ENCODE measurements at places on chromosomes 1 and 21.

DNA sequence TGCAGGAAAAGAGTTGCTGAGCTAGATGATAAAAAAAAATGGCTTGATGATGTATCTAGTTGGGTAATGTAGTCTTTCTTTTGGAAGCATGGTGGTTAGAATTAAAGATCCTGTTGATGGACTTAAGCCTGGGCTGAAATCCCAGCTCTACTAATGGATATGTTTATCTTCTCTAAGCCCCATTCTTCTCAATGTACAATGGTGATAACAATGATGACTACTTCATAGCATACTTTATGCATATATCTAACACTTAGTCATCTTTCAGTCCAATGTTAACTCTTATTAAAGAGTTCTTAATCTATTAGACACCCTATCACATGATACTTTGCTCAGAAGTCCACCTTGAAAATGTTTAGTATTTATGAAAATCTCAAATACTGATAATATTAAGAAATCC, 189.5 kb downstream of the PLA2G4A start:
- DNase-seq = no peak

- DNase-seq = no peak
Measured at GRCh38 chr21:38965910-38966504, 160.3 kb downstream of the ETS2 start.

DNA sequence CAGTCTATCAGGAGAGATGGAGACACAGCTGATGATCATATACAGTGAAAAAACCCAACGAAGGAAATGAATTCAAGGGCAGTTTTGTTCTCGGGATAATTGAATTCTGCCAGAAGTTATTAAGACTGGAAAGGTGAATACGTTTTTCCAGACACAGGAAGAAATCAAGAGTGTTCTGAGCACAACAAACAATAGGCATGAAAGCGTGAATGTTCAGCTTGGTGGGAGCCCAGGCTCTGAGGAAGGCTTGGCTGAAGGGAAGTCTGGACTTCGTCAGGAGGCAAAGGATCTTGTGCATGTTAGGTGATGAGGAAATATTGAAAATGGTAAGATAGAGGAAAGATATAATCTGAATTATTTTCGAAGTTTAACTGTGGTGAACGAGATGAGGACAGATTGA, 50.4 kb downstream of the CYYR1 start:
- no peak for DNase-seq

GRCh38 chr1:170885551-170885950, 49.8 kb upstream of the MROH9 start:
- DNase-seq = no peak

DNA sequence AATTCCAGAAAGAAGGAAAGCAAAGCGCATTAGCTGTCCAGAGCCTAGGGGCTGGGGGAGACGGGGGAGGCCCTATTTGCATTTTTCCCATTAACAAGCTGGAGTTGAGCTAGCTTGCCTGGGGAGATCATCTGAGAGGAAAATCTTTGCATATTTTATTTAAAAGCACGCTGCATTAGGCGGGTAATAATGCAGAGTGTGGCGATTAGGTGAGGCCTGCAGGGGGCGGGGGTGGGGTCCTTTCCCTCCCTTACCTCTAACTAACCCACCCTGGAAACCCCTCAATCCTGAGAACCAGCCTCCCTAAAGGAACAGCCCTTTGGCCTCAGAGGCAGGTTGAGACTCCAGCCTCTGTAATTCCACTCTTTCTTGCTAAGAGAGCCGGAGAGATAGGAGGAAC, 16.2 kb downstream of the C1orf216 start:
- no peak for DNase-seq

DNA sequence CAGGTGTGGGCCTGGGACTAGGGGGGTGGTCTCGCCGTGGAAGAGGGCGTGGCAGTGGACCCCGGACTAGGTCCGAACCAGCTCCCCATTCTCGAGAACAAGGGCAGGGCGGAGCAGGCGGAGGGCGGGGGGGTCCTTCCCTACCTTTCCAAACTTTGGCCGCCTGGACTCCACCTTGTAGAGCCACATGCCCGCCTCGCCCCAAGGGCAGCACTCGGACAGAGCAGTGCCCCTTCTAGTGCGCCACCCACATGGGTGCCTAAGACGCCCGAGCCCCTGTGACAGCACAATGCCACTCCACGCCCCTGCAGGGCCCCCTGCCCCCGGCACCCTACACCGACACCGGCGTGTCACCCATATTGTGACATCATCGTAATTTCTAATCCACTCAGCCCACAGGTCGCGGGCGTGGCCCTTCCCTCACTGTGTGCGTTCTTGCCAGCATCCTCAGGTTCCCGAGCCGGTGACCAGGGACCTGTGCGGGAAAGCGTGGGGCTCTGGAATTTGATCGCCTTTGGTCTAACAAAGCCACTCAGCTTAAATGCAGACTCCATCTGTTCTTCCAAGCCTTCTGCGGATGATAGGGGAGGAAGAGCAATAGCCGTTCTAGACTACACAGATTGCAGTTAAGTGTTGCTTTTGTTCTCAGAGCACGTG, 553 bp upstream of the STMN1 start:
- DNase-seq = no peak

- DNase-seq = no peak
Measured at GRCh38 chr1:7893529-7894180, 40.8 kb upstream of the UTS2 start.

DNA sequence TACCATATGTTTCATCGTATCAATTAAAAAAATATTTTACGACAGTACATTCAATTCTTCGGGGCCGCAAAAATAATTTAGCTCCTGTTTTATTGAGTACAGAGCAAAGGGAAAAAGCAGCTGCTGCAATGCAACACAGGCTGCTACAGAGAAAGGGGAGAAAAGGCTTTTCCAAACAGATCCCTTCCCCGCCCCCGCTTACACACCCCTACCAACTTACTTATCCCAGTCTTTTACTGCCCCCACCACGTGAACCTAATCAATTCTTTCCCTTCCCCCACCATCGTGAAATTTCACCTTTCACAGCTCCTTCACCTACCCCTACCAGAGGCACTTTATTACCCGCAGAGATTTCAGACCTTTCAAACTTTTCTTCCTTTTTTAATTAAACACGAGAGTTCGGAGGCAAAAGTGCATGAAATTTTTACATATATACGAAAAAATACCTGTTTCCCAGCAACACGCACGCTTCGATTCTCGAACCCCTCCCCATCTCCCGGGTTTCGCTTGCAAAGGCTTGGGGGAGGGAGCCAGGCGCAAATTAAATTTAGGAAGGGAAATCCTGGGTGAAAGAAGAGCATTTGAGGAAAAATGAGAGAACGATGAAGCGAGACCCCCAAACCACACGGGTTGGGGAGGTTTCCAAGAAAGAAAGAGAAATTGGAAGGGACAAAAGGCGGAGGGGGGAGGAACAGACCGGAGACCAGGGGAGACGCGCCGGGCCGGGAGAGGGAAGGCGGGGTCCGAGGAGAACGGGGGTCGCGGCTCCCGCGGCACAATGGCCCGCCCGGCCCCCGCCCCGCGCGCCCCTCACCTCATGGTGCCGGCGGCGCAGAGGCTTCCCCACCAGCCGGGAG, 823 bp downstream of the ENAH start:
- DNase-seq = no peak

- DNase-seq = no peak
Measured at GRCh38 chr1:40014812-40015594, 25.5 kb upstream of the CAP1 start.

DNA sequence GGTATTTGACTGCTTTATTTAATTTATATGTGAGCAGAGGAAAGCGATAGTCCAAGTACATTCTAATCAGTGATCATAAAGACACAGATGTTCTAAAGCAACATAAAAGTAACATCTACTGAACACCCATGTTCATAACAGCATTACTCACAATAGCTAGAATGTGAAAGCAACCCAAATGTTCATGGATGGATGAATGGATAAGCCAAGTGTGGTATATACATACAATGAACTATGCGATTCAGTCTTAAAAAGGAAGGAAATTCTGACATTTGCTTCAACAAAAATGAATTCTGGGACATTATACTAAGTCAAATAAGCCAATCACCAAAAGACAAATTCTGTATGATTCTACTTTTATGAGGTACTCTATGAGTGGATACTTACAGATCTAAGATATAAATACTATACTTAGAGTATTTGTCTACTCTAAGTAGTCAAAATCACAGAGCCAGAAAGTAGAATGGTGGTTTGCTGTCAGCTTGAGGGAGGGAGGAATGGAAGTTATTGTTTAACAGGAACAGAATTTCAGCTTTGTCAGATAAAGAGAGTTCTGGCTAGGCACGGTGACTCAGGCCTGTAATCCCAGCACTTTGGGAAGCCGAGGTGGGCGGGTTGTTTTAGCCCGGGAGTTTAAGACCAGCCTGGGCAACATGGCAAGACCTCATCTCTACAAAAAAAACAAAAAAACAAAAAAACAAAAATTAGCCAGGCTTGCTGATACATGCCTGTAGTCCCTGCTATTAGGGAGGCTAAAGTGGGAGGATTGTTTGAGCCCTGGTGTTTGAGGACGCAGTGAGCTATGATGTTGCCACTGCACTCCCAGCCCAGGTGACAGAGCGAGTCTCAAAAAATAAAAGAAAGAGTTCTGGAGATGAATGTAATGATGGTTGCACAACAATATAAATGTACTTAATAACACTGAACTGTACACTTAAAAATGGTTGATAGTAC, 79.7 kb upstream of the ARHGAP29 start:
- DNase-seq = no peak

Data from activated T-cell treated with anti-CD3 and anti-CD28 coated beads for 1 hour (primary cell).